Bronchial smooth muscle cell (primary cell): ENCODE measurements at places on chromosomes 12 and 14. TPM values are rescaled to one million over a fixed set of nuclear protein-coding genes. Genes with fewer than 3 reads are reported as not detected.

The SIX6 gene
- total RNA-seq: not detected in 2 replicates

The SOAT2 gene
- 0.16 and 0.17 TPM in 2 replicates for total RNA-seq

The ANO2 gene
- total RNA-seq: not detected in 2 replicates

The TRMT5 gene
- 12.5 and 14.2 TPM in 2 replicates for total RNA-seq

The BHLHE41 gene
- total RNA-seq: 2.0 TPM in 2 replicates

The RPL10L gene
- not detected in 2 replicates for total RNA-seq
